A549 treated with dexamethasone at 1 μM for 4 hours (cell line): ENCODE measurements at places on chromosomes 16 and 17. TPM values are rescaled to one million over a fixed set of nuclear protein-coding genes. Genes with fewer than 3 reads are reported as not detected.

The ABCC11 gene
- total RNA-seq, result 0.11 to 0.21 TPM (median 0.14 TPM) in 4 of 5 replicates, not detected in the other

The VEZF1 gene
- 41.2 to 59.2 TPM (median 56.7 TPM) in 5 replicates for total RNA-seq

The PROCA1 gene
- 0.87 to 1.6 TPM (median 1.4 TPM) in 5 replicates for total RNA-seq

The ENPP7 gene
- total RNA-seq, result not detected in 5 replicates
